Mesenteric fat pad (tissue), 1 donor: ENCODE measurements at places on chromosomes 3 and 15. TPM values are rescaled to one million over a fixed set of nuclear protein-coding genes. Genes with fewer than 3 reads are reported as not detected.

DNA sequence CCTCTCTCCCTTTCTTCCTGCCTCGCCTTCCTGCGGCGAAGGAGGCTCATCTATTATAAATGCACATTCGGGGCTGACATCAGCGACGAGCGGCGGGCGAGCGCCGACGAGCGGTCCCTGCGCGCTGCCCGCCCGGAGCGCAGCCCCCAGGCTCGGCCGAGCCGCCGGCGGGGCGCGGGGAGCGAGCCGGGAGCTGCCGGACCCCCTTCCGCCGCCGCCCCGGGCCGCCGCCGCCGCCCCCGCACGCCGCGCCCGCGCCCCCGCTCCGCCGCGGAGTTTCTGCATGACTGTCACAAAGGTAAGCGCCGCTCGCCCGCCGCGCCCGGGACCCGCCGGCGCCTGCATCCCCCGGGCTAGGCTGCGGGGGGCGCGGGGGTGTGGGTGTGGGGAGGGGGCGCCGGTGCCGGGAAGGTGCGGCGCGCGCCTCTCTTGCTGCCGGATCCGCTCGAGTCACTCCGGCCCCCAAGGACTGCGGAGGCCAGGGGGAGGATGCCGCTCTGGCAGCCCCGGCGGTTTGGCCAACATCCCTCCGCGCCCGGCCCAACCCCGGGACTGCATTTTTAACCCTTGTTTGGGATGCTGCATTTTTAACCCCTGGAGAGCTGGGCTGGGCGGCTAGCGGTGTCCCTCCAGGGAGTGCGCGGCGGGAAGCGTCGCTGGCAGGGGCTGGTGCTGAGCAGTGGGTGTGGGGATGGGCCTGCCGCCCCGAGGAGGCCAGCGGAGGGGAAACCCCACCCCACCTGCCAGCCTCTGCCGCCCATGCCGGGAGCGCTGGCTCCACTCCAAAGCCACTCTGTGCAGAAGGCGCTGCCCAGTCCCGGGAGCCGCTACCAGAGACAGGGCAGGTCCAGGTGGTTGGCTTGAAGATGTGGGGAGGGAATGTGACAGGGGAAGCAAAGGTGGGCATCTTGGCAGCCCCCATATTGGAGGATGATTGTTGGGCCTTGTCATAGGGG lies at the start of gene CORO2B:
Gene CORO2B, plus strand, starts transcription at position 14 of the 956 bp plus-strand sequence. Its CDS starts 270 bp downstream, at position 284.
- DNase-seq: no peak

PML gene
- 92.3 TPM for total RNA-seq

DNA sequence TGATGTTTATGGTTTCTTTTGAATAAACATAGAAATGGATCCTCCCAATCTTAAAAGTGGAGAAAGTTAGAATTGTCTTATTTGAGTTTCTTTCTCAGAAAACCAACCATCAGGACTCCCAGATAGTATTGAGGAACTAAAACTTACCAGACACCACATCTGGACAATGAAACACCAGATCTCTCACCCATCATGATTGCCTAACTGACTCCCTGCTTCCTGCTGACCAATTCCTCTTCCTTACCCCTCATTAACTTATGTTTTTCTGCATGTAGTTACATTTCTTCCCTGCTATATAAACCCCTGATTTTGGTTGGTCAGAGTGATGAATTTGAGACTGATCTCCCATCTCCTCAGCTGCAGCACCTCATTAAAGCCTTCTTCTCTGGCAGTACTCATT lies 242.0 kb upstream of the SETMAR start:
- no peak for DNase-seq

DNA sequence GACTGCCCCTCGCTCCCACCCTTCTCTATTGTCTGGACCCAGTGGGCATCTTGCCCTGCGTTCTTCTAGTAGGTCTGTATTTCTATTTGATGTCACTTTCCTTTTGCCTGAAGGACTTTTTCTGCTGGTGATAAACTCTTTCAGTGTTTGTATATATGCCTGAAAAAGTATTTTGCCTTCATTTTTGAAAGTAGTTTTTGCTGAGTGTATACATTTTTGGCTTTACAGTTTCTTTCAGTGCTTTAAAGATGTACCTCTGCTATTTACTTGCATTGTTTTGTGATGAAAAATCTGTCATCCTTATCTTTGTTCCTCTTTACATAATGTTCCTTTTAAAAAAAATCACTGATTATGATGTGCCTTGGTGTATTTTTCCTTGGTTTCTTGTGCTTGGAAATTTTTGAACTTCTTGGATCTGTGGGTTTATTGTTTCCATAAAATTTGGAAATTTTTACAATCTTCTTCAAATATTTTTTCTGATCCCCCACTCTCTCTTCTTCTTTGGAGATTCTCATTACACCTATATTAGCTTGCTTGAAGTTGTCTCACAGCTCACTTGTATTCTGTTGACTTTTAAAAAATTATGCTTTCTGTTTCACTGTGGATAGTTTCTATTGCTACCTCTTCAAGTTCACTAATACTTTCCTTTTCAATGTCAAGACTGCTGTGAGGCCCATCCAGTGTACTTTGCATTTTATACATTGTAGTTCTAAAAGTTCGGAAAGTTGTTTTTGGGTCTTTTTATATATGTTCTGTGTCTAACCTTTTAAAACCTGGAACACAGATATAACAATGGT lies 67.8 kb downstream of the RGMA start:
- DNase-seq: no peak

DNA sequence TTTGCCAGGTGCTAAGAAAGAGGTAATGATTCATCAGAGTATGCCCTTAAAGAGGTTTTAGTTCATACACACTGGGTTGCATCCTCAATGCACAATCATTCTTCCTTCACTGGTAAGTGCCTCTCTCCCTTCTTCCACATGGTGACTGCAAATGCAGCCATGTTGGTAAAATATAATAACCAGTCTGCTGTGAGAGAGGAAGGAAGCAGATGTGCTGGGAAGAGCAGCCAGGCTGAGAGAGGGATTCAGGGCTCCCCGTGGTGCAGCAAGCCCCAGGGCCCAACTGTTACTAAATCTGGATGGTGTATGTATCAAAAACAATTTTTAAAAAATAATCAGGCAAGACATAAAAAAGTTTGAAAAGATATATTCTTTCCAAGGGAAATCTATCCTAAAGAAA lies 498.1 kb downstream of the MAGI1 start:
- DNase-seq: no peak

DNA sequence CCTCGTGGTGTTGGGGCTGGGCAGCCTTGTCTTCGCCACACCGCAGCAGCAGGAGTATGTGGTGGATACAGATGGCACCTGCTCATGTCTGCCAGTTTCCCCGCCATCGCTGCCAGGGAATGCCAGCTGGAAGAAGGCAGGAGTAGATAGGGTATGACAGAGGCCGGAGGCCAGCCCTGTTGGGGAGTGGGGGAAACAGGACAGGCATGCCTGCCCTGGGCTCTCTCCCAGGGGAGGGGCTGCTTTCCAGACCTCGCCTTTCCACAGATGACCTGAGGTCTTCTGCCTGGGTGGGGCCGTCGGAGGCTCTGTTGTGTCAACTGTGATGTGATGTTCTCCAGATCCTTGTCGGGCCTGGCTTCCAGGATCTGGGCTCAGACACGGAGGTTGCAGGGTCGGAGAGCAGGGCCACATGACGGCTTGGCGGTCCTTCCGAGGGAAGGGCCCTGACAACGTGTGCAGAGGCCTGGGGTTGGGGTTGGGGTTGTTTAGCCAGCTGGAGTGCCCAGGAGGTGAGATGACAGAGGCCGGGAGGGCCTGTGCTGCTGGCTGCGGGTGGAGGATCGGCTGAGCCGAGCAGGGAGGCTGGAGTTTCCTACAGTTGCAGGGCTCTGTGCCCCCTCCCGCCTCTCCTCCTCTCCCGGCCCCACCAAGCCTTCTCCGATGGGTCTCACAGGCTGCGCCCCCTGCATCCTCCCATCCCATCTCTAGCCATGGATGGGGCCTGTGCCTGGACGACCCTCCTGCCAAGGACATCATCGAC lies 102.0 kb downstream of the TBC1D2B start:
- DNase-seq: peak; percentile 87

- no peak for DNase-seq
These were observed 84.8 kb downstream of the RAP2B start for GRCh38 chr3:153246806-153247205.

DNA sequence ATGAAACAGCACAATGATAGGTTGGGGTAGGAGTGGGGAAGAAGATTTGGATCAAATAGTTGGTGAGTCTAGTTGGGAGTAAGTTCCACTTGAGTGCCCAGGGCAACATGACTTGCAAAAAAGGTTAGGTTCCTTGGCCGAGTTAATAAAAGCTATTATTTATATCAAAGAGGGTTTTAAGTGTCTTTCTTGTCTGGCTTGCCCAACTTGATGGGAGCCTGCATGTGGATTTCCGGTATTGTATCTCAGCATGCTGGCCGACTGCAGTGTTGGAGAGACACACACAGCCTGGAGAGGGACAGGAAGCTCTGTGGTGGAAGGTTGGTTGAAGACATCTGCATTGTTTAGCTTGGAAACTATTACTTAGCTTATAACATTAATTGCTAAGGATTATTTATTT lies 449.5 kb upstream of the TBL1XR1 start:
- no peak for DNase-seq

AEN gene
- total RNA-seq: 23.3 TPM
